Kidney (tissue), 22 donors: ENCODE measurements at places on chromosomes 6 and 20. TPM values are rescaled to one million over a fixed set of nuclear protein-coding genes. Genes with fewer than 3 reads are reported as not detected.

SPATA2 gene
- 9.0 TPM for total RNA-seq

TSPO2 gene
- 0.44 TPM for total RNA-seq

SPATS1 gene
- total RNA-seq, result not detected

CST4 gene
- not detected for total RNA-seq

MGME1 gene
- 15.5 TPM for total RNA-seq

SNX21 gene
- 23.2 TPM for total RNA-seq

SNPH gene
- 3.1 TPM for total RNA-seq

C20orf202 gene
- 0.16 TPM for total RNA-seq

CDH4 gene
- total RNA-seq, result 1.1 TPM

XKR7 gene
- total RNA-seq, result 0.06 TPM
